ENCODE measurements at places on chromosomes 6 and 20. TPM values are rescaled to one million over a fixed set of nuclear protein-coding genes. Genes with fewer than 3 reads are reported as not detected.

- no peaks in the 10 kb centered on the region for H3K36me3 ChIP-seq
- DNase-seq = no peak
- H3K27ac ChIP-seq = no peak overlapping the region
- H3K4me3 ChIP-seq = no peak overlapping the region
- no peaks in the 10 kb centered on the region for H3K4me1 ChIP-seq
Measured at GRCh38 chr6:166394036-166394892, 11.5 kb upstream of the MPC1 start.

DNA sequence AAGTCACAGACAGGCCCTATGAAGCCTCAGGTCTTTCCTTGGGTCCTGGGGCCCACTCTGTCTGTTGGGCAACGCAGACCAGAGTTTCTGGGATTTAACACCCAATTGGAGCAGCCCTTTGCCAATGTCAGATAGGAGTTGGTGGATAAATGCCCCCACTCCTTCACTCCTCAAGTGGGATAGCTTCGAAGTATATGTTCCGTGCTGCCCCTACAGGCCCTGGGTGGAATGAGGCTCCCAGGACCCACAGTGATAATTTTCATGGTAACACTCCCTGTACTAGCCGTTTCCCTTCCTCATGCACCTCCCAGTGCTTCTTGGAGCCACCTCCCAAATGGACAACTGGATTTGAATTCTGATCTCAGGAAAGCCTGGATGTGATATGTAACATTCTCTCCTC, 145.4 kb downstream of the FOXA2 start:
- H3K4me1 ChIP-seq = no peaks in the 10 kb centered on the region
- H3K36me3 ChIP-seq = no peaks in the 10 kb centered on the region
- H3K27me3 ChIP-seq = no peaks in the 10 kb centered on the region

DNA sequence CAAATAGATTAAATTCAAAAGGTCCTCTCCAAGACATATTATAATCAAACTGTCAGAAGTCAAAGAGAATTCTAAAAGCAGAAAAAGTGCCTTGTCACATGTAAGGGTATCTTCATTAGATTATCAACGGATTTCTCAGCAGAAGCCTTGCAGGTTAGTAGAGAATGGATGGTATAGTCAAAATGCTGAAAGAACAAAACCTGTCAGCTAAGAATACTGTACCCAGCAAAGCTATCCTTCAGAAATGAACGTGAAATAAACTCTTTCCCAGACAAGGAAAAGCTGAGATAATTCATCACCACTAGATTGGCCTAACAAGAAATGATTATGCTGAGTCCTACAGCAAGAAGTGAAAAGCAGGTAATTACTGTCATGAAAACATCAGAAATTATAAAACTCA, 92.9 kb downstream of the STXBP5 start:
- H3K36me3 ChIP-seq = peaks cover 14% of the 10 kb centered on the region
- H3K4me1 ChIP-seq = no peaks in the 10 kb centered on the region
- no peaks in the 10 kb centered on the region for H3K27me3 ChIP-seq
- H3K4me3 ChIP-seq = no peak overlapping the region

- DNase-seq = no peak
- H3K27me3 ChIP-seq = no peaks in the 10 kb centered on the region
- peak overlapping the region; percentile 22 for H3K27ac ChIP-seq
- peaks cover 27% of the 10 kb centered on the region for H3K4me1 ChIP-seq
- no peak overlapping the region for H3K4me3 ChIP-seq
- H3K36me3 ChIP-seq = no peaks in the 10 kb centered on the region
Measured at GRCh38 chr6:159378411-159379328, 209.5 kb downstream of the FNDC1 start.

Gene FOXA2
- total RNA-seq = not detected

Gene LCA5
- 7.2 TPM for total RNA-seq

Gene GRM1
- not detected for total RNA-seq

Gene LY6G6D
- not detected for total RNA-seq
